ENCODE measurements at places on chromosomes 3 and 15.

DNA sequence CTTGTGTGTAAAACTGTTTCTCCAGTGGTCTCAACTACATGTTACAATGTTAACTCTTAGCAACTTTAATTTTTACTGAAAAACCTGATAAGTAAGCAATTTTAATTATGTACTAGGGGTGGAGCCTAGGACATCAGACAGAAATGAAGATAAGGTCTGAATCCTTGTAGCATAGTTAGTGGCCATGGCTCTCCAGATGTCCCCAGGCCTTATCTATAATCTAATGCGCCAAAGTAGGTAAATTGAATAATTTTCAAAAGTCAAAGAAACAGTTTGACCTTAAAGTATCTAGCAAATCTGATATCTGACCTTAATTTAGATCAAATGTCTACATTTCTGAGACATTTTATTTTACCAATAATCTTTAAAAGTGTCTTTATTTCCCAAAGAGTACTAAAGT lies 8.2 kb downstream of the MAGEF1 start:
- no peak for DNase-seq

- no peak for DNase-seq
Observed at GRCh38 chr15:89523101-89523500, 26.7 kb upstream of the RHCG start.

DNA sequence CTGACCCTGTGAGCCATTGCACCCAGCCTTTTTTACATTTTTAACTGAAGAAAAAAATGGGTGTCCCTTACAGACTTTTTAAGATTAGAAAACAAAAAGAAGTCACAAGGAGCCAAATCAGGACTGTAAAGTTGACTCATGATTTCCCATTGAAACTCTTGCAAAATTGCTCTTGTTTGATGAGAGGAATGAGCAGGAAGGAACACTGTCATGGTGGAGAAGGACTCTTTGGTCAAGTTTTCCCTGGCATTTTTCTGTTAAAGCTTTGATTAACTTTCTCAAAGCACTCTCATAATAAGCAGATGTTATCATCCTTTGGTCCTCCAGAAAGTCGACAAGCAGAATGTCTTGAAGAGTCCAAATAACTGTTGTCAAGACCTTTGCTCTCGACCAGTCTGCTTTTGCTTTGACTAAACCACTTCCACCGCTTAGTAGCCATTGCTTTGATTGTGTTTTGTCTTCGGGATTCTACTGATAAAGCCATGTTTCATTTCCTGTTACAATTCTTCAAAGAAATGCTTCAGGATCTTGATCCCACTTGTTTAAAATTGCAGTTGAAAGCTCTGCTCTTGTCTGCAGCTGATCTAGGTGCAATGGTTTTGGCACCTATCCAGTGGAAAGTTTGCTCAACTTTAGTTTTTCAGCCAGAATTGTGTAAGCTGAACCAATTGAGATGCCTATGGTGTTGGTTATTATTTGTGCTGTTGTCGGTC lies 369.4 kb downstream of the MAGI1 start:
- DNase-seq: no peak

DNA sequence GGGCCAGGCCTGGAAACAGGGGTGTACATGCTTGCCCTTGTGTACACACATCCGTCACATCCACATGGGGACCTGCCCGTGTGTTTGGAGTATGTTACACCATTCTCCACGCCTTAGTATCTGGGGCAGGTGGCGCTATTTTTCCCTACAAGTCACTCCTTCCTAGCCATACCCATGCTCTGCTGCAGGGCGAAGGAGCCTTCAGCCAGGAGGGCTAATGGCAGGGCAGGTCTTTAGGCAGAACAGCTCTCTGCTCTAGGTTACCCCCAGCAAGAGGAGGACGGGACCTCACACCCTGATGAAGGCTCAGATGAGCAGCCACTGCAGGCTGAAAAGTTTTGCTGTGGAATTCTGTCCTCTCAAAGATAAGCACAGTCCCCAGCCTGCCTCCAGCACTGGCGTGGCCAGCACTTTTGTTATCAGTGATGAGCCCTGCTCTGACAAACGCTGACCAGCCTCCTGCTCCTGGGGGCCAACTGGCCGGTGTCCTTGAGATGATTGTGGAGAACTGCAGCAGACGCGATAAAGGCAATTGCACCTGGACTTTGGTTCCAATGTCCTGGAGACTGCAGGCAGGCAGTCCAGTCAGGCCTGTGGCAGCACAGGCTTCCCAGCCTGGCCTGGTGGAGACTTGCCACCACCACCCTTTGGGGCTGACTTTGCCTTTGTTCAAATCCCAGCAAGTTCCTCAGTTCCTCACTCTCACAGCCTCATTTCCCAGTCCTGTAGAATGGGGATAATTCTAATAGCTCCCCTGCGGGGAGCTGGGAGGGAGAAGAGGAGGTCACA lies 19.8 kb upstream of the PIGZ start:
- DNase-seq: peak; percentile 82

GRCh38 chr3:195757827-195758226 lies 37.0 kb downstream of the MUC20 start:
- DNase-seq: no peak

GRCh38 chr15:79166311-79166955 lies 75.9 kb upstream of the RASGRF1 start:
- no peak for DNase-seq

GRCh38 chr3:53941184-53941583 lies 49.5 kb upstream of the SELENOK start:
- no peak for DNase-seq

GRCh38 chr3:175073219-175073905 lies 214.2 kb downstream of the NAALADL2 start:
- no peak for DNase-seq

DNA sequence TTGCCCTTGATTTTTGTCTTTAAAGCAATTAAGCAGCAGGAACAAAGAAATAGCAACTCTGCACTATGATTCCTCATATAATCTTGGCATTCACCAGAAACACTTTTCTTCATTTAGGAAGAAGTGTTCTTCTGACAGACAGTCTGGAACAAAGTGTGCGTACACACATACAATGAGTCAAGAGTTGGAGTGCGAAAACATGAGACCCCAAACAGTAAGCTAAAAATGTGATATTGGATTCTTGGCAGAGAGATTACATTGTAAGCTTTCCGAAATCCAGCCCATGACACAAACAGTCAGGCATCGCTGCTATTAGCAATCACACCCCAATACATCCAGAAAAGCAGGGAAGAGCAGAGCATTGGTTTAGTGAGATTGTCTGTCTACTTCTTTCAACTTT lies 306.7 kb upstream of the TBC1D5 start:
- no peak for DNase-seq

All from Karpas-422 (cell line).